Frontal cortex (tissue), 4 donors: ENCODE measurements at places on chromosomes 12 and 14. TPM values are rescaled to one million over a fixed set of nuclear protein-coding genes. Genes with fewer than 3 reads are reported as not detected.

KCNH3 gene
- total RNA-seq, result 3.7 TPM

RHEBL1 gene
- 1.2 TPM for total RNA-seq

KLRC1 gene
- not detected for total RNA-seq

GLI1 gene
- under 0.01 TPM for total RNA-seq
